Lower leg skin (tissue), 4 donors: ENCODE measurements at places on chromosomes 6 and 20. TPM values are rescaled to one million over a fixed set of nuclear protein-coding genes. Genes with fewer than 3 reads are reported as not detected.
A peak's percentile ranks its signal among the peaks of the same experiment; 100 is the strongest.

- no peak for DNase-seq
These were observed 441.0 kb upstream of the MARCKS start for GRCh38 chr6:113416170-113416569.

DNA sequence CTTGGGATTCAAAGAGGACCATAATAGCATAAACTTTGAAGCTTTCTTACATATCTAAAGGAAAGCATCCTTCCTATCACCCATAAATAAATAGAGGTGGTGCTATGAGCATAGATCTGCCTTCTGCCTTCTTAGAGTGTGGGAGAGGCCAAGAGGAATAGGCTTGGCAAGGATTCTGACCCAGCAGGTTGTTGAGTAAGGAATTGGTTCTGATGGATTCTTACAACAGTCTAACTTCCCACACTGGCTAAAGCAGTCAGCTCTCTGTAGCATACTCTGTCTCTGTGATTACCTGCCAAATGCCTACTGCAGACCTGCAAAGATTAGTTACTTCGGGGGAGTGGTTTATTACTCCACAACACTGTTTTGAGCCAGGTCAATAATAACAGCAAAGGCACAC, 198.0 kb upstream of the RAB32 start:
- no peak for DNase-seq

- DNase-seq, result no peak
These were observed 32.8 kb downstream of the TSPYL4 start for GRCh38 chr6:116221067-116221466.

FAM184A gene
- 1.8 TPM for total RNA-seq

ADGRF1 gene
- total RNA-seq, result 0.17 TPM

GRCh38 chr6:50585441-50586330, 127.6 kb upstream of the TFAP2D start:
- DNase-seq, result no peak

APOM gene
- 3.2 TPM for total RNA-seq

TRIM10 gene
- total RNA-seq, result 0.38 TPM

GRCh38 chr6:80550281-80550680, 443.8 kb downstream of the BCKDHB start:
- no peak for DNase-seq

- no peak for DNase-seq
These were observed 8.5 kb upstream of the DNMT3B start for GRCh38 chr20:32753731-32754130.

- DNase-seq, result no peak
These were observed 20.2 kb downstream of the SNHG17 start for GRCh38 chr20:38414769-38415450.

OTOR gene
- total RNA-seq, result not detected

GRCh38 chr20:3071610-3072529, at the start of gene OXT:
OXT (plus strand) TSS chr20:3071620; CDS start chr20:3071656, 36 bp downstream.
- DNase-seq, result peak; percentile 91

- no peak for DNase-seq
These were observed 226.8 kb upstream of the SGK1 start for GRCh38 chr6:134544737-134545136.

DNA sequence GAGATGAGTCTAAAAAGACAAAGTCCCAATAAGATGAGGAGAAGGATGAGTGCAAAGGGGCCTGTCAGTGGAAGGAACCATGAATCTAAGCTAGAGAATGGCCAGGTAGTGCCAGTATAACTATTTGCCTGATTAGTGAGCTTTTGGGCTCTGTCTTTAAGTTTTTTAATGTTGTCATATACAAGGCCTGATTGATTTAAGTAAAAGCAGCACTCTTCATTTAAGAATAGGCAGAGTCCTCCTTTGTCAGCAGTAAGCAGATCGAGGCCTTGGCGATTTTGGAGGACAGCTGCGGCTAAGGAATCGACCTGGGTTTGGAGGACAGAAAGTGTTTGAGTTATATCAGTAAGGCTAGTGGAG, 753.4 kb upstream of the ADGRB3 start:
- no peak for DNase-seq

DNA sequence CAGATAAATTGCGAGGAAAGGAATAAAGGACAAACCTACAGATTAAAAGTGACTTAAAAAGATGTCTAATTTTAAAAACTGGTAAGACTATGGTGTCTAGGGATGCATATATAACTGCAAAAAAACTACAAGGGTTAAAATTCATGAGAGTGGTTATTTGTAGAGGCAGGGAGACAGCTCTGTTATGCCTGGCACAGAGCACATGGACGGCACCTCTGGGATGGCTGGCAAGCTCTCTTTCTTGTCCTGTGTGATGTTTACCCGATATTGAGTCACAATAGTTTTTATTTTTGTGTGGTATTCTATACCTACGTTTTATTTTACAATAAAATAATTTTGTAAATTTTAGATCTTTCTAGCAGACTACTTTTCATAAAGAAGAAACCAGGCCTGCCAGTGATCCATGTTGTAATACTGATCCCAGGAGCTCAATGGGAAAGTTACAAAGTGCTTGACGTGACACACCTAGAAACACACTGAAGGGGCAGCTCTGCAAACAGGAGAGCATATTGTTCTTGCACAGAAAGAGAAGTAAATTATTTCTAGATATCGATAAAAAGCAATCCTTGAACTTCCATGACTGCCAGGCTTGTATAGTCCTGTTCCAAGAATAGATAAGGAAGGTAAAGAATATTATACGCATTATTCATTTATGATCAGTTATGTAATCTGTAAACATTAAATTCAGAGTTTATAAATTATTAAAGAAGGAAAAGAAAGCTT, 290.0 kb downstream of the PTPRK start:
- no peak for DNase-seq

- no peak for DNase-seq
These were observed 279.9 kb downstream of the SLC35F1 start for GRCh38 chr6:118186672-118187567.

DNA sequence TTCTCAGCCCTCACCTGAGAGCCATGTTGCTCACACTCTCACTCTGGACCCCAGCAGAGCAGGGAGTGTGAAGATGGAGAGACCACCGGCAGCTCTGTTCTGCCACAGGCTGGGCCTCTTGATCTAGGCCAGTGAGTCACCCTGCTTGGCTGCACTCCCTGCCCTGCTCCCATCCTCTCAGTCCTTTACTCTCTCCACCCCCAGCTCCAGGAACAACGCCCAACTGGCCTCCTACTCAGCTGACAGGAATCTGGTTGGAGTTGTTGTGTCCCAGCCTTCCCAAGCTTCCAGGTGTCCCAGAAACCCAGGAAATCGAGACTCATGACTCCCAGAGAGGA, at the start of gene PSORS1C1:
PSORS1C1 (plus strand) TSS at position 260 of the 338 bp plus-strand sequence. CDS start 14,833 bp downstream, outside the sequence.
- peak; percentile 97 for DNase-seq

NFATC2 gene
- 5.8 TPM for total RNA-seq

GRCh38 chr20:16095226-16095625, 478.0 kb downstream of the KIF16B start:
- no peak for DNase-seq

DNA sequence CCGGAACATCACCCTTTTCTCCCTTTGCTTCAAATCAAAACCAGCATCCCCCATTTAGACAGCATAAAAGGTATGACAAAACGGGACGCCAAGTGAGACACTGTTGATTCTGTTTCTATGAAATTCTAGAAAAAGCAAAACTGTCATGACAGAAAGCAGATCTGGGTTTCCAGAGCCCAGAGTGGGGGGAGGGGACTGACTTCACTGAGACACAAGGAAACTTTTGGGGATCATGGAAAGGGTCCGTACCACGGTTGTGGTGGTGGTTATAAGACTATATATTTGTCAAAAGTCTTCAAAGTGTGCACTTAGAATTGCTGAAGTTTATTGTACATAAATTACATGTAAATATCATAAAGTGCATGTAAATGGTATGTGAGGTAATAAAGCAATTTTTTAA, 82.6 kb downstream of the SLC22A3 start:
- no peak for DNase-seq

DNA sequence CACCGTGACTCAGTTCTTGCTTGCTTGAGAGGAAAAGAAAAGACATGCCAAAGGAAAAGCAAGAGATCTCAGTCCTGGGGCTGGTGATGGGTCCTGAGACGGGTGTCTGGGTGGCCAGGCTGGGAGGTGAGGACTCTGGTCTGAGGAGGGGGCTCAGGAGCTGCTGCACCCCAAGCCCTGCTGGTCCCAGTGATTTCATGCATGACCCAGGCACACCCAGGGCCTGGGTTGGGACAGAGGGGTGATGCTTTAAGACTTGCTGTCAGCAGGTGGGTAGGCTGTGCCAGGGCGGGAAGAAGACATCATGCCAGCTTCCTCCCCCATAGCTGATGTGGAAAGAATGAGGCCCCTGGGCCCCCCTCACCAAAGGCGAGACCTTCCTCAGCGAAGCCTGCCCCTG, 65.1 kb upstream of the PMEPA1 start:
- peak; percentile 67 for DNase-seq

- no peak for DNase-seq
These were observed 60.5 kb upstream of the GGTLC1 start for GRCh38 chr20:24049081-24049480.

GRCh38 chr6:35624341-35625070, 64.2 kb downstream of the FKBP5 start:
- no peak for DNase-seq

- DNase-seq, result peak; percentile 25
These were observed 15.7 kb upstream of the PARD6B start for GRCh38 chr20:50715694-50716093.

DNA sequence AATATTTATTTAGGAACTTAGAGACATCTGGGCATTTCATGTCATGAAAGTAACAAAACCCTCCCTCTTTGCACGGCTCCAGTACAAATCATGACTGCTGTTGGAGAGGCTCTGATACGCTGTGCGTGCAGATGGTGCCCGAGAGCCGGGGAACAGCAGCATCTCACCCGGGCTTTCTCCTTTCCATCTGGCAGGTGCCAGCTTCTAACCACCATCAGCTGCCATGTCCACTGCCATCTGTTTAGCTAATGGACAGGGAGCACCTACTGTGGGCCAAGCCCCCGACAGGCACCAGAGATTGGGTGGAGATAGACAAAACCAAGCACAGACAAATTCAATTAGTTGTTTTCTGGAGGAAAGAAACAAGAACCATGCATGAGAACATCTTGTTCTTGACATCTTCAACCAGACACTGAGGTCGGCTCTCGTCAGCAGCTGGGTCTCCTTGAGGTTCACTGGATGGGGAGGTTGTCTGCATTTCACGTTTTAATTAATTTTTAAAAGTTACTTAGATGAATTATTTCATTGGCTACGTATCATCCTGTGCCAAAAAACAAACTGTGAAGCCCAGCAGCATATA, 323.7 kb downstream of the THBS2 start:
- DNase-seq, result peak; percentile 77

DNA sequence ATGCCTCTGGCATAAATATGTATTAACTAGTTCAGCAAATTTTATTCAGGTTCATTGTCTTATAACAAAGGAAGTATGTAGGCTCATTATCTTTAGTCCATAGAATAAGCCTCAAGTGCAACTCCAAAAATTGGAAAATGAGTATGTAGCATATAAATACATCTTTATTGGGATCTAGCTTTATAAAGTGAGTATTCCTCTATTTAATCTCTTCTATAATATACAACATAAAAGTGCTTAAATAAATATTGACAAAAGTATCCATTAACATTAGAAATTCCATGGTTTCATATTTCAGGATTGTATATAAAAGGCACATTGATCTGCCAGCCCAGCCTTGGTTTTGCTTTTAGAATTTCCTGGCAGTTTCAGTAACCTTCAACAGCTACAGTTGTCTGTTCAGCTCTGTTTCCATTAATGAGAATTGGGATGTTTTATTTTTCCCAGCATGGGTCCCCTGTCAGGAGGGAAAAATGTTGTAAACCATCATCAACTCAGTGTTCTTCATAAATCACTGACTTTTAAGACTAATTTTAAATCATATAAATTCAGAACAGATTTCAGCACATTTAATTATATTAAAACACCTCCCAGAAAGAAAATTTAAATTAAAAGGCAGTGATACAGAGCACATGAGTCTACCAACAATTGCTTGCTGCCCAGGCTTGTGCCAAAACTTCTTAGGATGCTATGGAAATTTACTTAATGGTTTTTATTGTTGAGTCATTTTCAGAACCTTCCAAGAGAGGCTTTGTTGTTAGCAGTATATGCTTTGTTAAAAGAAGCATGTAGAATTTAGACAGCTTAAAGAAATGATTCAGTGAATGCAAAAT, 119.7 kb downstream of the ADGRG6 start:
- DNase-seq, result no peak

DNA sequence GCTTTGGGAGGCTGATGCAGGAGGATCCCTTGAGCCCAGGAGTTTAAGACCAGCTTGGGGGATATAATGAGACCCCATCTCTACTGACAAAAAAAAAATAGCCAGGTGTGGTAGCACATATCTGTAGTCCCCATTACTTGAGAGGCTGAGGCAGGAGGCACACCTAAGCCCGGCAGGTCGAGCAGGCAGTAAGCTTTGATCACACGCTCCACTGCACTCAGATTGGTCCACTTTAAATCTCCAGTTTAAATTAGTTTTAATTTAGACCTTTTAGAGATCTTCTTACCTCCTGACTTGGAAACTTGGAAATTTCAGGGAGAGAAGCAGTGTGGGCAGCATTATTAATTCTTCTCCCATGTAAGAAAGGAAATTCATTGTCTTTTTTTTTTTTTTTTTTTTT, 16.8 kb upstream of the PLCB4 start:
- no peak for DNase-seq

DNA sequence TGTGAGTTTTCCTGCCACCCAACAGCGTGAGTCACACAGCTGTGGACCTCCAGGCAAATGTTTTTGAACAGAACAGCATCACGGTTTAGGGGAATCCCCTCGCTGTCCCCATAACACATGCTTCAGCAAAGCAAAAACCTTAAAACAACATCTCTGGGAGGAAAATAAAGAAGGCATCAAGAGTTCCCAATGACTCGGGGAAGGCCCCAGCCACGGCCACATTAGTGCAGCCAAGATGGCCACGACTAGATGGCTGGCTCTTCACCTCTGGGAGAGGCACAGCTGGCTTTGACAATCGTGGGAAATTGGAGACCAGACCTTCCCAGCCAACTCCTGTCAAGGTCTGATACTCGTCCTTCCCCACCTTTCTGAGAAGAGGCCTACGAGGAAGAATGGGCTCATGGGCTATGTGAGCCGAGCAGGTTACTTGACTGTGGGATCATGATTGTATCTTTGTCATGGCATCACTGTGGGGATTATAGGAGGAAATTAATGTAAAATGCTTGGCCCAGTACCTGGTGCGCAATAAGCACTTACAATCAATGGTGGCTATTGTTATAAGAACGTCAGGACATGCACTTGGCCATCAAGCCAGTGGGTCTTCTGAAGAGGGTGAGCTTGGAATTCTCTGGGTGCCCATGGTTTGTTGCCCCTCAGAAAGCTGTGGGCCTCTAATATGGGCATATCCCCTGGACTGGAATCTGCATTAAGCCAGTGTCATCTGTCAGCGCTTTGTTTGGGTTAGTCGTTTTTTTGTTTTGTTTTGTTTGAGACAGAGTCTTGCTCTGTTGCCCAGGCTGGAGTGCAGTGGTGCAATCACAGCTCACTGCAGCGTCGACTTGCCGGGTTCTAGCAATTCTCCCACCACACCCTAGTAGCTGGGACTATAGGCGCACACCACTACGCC, 43.6 kb downstream of the FGD2 start:
- DNase-seq, result peak; percentile 65

CUTA gene
- total RNA-seq, result 150 TPM
